Activated CD4-positive, alpha-beta T cell treated with anti-CD3 and anti-CD28 coated beads, Interleukin-2, amount 10 ng/mL, durations not matched to agents 7 days and 5 days (primary cell): ENCODE measurements at places on chromosomes 4 and X.

GRCh38 chr4:6239486-6239885 lies 30.2 kb upstream of the WFS1 start:
- DNase-seq, result no peak

DNA sequence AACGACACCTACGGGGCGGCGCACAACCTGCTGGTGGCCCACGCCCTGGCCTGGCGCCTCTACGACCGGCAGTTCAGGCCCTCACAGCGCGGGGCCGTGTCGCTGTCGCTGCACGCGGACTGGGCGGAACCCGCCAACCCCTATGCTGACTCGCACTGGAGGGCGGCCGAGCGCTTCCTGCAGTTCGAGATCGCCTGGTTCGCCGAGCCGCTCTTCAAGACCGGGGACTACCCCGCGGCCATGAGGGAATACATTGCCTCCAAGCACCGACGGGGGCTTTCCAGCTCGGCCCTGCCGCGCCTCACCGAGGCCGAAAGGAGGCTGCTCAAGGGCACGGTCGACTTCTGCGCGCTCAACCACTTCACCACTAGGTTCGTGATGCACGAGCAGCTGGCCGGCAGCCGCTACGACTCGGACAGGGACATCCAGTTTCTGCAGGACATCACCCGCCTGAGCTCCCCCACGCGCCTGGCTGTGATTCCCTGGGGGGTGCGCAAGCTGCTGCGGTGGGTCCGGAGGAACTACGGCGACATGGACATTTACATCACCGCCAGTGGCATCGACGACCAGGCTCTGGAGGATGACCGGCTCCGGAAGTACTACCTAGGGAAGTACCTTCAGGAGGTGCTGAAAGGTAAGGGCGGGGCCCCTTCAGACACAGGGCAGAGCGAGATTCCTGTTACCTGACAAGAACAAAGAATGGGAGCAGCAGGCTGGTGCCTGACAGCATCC lies 11.7 kb downstream of the RPL9 start:
- DNase-seq, result peak; percentile 42

DNA sequence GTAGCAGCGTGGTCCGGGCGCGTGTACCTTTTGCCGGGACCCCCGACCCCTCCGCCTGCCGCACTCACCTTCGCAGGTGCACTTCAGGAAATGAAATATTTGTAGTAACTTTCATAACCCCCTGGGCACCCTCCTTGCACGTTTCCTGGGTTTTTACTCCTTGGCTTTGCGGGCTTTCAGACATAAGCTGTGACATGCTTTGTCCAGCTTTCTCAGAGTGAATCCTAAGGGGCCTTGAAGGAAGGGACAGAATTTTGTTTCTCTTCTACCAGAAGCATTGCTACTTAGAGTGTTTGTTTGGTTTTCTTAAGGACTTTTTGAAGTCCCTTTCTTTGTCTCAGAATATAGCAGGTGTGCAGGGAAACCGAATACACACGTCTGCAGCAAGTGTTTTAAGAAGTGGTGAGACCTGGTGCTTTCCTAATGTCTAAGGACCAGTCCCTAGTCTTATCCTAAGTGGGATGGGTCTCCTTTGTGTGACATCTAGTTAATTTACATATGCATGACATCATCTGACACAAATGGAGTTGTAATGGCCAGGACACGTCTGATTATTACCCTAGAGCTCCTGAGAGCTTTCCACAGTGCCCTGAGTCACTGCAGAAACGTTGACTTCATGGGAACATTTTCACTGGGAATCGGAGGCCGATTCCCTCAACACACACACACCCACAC lies 1.3 kb downstream of the FAM149A start:
- no peak for DNase-seq

GRCh38 chrX:86946569-86946968 lies 571.0 kb upstream of the KLHL4 start:
- DNase-seq, result no peak

- DNase-seq, result no peak
These were observed 836.7 kb upstream of the EPHA5 start for GRCh38 chr4:66506985-66507384.

DNA sequence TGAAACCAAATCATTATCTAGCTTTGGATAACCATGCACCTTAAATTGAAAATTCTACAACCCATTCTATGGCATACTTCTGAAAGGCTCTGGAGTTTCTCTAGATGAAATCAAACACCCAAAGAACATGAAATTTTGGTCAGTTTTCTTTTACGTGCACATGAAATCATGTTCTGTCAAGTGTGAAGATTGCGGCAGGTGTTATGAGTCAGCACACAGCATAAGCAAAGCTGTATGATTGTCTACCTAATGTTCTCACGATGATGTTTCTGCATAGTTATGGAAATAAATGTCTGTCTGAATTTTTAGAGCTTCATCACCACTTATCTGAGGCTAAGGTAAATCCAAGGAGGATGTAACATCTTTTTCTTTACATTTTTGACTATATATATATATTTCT lies 495.3 kb downstream of the IL1RAPL1 start:
- DNase-seq, result no peak

DNA sequence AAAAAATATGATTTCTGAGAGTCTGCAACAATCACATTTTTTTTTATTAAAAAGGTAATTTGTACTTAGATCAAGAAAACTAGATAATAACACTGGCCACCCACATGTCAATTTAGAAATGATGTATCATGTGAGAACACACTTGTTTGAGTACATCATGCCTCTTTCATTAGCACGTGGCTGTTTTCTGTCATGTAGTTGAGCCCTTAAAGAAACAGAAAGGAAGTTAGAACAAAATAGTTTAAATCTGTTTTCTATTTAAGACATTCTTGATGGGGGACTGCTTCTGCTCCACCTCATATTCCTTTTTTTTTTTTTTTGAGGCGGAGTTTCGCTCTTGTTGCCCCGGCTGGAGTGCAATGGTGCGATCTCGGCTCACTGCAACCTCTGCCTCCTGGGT lies 207.5 kb downstream of the NSUN7 start:
- DNase-seq, result no peak

DNA sequence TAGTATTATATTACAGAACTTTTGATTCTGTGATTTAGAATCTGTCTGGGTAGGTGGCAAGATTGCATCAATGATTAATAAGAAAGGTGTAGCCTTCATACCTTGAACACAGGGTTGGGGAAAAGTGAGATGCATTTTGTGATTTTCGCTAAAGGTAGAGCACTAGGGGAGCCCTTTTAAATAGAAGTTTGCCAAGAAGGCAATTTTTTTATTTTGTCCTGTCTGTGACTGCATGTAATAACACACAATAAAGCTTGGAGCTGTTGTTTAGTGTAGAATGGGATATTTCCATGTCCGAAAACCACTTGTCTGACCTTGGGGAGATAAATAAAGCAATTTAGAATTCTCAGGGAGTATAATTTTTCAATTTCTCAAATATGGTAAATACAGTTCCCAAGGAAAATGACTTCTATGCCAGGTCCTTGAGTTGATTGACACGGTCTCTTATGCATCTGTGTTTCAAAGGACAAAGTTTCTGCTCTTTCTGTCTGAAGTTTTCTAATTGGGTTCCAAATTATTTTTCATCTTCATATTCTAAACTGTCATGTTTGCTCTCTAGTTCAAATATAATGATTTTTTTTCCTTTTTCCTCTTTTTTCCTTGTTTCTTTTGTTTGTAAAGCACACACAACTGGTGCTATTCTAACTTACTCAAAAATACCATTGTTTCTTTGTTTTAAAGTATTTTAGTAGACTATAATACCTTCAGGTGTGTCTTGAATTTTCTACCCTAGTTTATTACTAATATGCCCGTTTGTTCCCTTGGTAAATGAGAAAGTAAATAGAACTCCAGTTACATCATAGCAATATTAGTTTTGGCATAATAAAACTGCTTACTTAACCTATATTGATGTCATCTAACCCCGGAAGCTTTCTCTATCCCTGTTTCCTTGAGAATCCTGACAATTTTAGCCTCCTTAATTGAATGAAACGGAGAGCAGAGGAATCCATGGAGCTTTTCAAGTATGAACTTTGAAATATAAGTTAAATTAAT lies 87.8 kb upstream of the BMPR1B start:
- no peak for DNase-seq

GRCh38 chrX:118730500-118731247 lies 3.3 kb downstream of the IL13RA1 start:
- no peak for DNase-seq

DNA sequence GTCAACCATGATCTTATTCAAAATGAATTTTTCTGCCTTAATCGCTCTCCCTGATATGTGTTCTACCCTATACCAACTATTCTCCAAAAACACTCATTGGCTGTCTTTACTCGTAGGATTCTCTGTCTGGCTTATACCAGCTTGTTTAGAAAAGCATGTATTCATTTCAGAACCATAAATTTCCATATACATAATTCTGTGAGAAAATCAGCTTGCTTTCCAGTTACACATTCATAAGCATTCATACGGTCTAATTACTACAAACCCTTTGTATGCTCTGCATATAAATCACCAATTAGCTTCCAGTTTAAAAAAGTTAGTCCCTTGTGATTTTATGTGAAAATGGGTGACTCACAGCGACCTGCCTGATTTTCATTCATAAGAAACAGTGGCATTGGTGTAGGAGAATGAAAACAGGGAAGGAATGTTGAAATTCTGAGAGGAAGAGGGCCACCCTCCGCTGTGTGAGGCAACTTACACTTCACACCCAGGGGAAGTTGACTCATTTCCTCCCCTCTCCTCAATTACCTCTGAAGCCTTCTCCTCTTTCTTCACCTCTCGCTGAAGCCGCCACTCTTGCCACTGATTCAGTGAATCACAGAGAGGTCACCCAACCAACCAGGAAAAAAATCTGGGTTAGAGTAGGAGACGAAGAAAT lies 63.3 kb downstream of the MEPE start:
- peak; percentile 12 for DNase-seq

GRCh38 chr4:15366721-15367120 lies 61.1 kb upstream of the C1QTNF7 start:
- no peak for DNase-seq

DNA sequence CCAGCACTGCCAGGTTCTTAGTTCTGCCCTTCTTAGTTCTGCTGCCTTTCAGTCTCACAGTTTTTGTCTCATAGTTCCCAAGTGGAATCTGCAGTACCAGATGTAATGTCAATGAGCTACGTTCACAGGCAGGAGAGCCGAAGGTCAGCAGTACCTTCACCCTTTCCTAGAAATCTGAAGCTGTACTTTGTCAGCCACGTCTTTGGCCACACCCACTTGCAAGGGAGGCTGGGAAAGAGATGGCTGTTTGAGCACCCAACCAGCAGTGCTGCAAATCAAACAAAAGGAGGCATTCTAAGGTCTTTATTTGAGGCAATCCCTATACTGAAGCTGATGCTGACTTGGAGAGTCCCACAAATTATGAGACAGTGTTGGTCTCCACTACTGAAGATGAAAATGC lies 199.1 kb upstream of the NPY2R start:
- DNase-seq, result no peak

DNA sequence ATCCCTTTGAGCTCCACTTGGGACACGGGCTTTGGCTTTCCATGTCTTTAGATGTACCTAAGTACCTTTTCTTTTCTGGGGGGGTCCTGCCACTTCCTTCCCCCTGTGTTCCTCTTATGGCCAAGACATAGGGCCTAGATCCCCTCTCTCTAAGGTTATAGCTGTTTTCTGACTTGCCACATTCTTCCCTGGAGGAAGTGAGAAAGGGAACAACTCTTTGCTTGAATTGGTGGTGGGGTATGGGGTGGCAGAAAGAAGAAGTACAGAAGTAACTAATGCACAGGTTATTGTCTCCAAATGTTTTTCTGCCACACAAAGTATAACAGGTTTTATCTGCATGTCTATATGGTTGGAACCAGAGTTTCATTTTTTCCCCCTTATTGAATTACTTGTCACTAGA lies 29.7 kb upstream of the DIPK2B start:
- no peak for DNase-seq

DNA sequence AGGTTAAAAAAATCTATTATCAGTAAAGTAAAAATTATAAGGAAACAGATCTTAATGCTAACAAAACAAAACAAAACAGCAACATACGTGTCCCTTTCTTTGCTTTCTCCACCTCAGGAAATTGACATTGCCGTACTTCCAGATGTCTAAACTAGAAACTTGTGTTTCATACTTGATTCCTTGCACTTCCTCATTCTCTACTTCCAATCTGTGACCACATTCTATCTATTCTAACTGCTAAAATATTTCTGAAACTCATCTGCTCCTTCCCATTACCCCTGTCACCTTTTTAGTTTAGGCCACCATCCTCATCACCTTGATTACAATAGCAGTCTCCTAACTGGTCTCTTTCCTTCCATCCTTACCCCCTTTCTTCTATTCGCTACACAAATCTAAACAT lies 22.5 kb upstream of the RPA4 start:
- DNase-seq, result no peak

GRCh38 chr4:125357675-125358074 lies 42.9 kb downstream of the FAT4 start:
- no peak for DNase-seq

GRCh38 chrX:63747331-63747730 lies 37.7 kb downstream of the ARHGEF9 start:
- no peak for DNase-seq
